ENCODE measurements at places on chromosomes 5 and 9. TPM values are rescaled to one million over a fixed set of nuclear protein-coding genes. Genes with fewer than 3 reads are reported as not detected.

The PCDHB11 gene
- 6.3 TPM for polyA plus RNA-seq

The SMIM33 gene
- not detected for polyA plus RNA-seq

The TAF11L5 gene
- not detected for polyA plus RNA-seq

The STARD4 gene
- 28.3 TPM for polyA plus RNA-seq

The PCDHAC1 gene
- 0.09 TPM for polyA plus RNA-seq

The C7 gene
- polyA plus RNA-seq, result 175 TPM

The SLC6A19 gene
- 56.1 TPM for polyA plus RNA-seq

The OR1J2 gene
- not detected for polyA plus RNA-seq

The WDR41 gene
- 66.1 TPM for polyA plus RNA-seq

The CLPTM1L gene
- polyA plus RNA-seq, result 129 TPM

DNA sequence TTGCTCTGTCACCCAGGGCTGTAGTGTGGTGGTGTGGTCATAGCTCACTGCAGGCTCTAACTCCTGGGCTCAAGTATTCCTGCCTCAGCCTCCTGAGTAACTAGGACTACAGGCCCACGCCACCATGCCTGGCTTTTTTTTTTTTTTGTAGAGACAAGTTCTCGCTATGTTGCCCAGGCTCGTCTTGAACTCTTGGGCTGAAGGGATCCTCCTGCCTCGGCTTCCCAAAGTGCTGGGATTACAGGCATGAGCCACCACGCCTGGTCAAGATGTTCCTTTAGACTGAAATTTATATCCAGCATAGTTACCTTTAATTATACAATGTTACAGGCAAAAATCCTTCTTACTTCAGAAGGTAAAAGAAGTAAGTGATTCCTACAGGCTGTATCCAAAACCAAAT is 1.6 kb upstream of the DNAJC21 start:
- DNase-seq, result no peak

DNA sequence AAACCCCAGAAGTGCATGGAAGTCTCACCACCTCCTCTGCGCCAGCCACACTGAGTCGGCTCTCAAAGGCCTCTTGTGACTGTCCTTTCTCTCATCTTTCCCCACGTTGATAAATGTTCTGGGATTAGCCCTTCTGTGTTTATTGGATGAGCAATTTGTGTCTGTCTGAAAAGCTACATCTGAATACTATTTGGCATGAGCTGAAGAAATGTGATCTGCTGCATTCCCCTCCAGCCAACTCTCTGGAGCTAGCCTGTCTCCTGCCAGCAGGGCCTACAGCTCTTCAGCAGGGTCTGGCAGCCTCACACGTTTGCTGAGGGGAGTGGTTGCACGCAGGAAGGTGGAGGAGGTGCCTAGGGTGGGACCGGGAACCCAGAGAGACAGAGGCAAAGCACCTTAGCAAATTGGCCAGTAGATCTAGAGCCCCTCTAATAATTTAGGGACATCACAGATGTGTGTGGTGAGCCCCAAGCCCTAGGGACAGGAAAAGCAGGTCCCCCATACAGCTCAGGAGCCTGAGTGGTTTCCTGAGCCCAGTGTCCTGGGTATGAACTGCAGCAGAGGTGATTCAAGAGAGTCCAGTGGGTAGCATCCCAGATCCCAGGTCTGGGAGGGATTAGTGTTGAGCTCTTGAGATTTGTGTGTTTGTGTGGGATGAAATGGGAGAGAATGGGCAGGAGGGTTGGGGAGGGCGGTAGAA is 20.5 kb upstream of the B4GALT1 start:
- DNase-seq, result no peak

DNA sequence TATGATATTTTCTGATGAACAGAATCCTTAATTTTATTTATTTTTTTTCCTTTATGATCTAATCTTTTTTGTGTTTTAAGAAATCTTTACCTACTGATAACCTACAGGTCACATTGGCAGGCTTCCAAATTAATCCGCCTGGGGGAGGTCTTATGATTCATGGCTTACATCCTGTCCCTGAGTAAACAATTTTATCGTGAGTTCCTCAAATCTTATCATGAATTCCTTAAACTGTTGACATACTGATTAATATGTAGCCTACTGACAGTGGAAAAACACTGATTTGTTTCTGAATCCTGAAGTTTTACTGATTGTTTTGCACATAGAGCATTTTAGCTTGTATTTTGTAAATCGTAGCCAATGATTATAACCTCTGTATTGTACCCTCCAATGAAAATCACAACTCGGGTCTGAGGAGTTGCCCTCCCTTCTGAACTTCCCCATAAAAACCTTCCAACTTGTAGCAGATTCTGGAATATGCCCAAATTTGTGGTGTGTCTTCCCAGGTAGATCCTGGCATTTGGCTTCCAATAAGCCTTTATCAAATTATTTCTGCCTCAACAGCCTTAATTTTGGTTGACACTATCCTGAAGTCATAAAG is 105.6 kb downstream of the VCAN start:
- DNase-seq, result no peak

DNA sequence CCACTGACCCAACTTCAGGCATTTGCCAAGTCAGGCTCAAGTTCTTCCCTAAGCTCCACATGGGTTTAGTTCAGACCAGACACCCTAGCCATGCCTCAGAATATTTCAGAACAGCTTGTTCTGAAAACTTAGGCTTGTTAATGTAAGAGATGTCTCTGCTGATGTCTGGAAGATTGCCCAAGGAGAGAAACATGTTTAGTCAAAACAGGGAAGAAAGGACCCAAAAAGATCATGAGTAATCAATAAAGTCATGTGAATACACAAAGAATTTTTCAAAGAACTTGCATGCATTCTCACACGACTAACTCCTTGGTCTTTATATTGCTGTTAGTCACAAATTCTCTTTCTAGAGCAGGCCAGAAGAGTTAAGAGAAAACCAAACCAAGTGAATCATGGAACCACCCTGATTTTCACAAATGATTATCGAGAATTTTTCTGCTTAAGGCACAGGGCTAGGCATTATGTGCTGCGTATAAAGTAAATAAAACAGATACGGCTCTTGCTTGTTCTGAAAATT is 158.1 kb upstream of the HMHB1 start:
- no peak for DNase-seq

DNA sequence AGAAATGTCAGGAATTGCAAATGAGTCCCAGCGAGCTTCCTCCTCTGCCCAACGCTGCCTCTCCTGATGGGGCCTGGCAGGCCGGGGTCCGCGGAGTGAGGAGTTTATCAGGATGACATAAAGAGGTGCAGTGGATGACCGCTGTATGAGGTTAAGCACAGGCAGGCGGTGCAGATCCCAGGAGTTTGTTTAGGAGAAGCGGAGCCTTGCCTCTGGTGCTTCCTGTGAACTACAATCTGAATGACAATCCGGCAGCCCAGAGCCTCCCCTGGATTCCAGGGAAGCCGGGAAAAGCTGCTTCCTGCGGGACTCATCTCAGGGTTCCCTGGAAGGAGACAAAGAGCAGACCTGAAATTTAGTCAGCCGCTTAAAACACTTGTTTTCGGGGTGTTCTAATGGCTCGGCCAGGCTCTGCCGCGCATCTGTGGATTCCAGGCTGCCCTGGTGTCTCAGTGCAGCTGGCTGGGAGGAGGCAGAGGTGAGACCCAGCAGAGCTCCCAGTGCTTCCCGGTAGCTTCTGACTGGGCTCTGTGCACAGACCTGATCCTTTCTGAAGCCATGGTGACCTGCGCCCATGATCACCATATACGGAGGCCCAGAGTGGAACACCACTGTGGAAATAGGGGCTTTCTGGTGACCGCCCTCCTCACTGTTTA is 69.8 kb upstream of the IRX4 start:
- no peak for DNase-seq

DNA sequence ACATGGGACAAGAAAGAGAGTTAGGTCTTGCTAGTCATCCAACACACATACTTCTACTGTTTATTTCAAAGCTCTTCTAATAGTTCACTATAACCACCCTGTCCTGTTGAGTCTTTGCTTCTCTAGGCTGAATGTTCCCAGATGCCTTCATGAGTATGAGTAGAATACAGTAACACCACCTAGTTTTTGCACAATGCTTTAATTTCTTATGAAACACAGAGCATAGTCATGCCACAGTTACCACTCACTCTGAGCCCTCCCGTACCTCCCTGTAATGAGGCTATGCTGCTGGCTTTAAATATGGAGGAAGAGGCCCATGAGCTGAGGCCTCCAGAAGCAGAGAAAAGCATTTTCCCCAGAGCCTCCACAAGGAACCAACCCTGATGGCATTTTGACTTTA is 75.0 kb upstream of the SLC1A3 start:
- DNase-seq, result no peak

GRCh38 chr5:22985446-22985845 is 132.3 kb upstream of the CDH12 start:
- no peak for DNase-seq

DNA sequence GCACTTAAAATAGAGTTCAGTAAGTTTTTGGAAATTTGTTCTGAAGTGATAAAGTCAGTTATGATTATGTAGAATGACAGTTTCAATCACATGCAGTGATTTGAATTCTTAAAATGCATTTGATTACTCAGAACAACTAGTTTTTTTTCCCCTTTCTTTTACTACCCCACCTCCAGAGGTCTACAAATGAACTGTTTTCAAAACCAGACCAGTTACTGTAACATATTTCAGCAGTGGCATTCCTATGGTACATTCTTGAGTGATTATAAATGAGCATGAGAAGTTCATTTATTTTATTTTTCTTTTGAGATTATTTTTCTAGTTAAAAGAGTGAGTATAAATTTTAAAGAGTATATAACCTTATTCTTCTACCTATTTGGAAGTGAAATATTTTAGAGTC is 71.6 kb downstream of the NNT start:
- no peak for DNase-seq

DNA sequence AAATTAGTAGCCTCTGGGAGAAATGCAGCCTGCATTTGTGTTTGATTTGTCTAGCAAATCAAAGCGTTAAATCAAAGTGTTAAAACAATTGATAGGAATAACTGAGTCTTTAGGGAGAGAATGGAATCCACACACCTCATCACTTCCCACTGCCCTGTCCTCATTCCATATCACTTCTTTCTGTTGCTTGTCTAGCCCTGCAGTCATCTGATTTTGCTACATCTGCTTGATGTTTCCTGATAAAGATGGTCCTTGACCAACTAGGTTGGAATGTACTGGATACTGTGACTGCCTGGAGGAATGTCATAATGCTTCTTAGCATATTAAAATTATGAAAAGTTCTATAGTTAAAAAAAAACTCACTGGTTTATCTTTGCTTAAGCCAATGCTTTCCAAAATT is 119.9 kb downstream of the DOCK2 start:
- DNase-seq, result no peak

GRCh38 chr9:33139421-33140228 is 27.5 kb downstream of the B4GALT1 start:
- no peak for DNase-seq

DNA sequence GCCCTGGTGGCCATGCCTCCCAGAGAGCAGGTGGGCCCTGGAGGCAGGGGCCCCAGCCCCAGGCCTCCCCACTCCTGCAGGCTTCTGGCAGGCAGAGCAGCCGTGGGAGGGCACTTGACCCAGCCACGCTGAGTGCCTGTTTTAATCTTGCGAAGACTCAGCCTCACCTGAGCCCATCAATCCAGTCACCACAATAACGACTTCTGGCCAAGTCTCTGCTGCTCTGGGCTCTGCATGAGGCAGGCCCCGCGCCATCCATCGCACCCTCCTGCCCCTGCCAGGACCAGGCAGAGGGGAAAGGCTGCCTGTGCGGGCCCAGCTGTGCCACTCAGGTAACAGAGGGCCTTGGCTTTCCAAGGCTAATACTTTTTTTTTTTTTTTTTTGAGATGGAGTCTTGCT is 32.8 kb downstream of the RASGEF1C start:
- no peak for DNase-seq

DNA sequence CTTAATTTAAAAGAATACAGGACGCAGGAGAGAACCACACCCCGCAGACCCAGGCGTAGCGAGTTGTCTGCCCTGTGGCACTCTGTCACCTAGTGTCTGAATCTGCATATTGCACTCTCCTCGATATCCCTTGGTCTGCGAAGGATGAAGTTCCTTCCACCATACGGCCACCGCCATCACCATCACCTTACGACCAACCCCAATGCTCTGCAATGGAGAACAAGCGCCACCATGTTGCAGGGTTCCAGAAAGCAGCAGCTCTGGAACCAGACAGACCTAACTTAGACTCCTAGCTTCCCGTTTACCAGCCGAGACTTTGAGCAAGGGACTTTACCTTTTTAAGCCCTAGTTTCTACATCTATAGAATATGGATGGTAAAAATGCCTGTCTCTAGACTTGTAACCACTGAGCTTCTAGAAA is 77.4 kb upstream of the DMRT1 start:
- peak; percentile 27 for DNase-seq

DNA sequence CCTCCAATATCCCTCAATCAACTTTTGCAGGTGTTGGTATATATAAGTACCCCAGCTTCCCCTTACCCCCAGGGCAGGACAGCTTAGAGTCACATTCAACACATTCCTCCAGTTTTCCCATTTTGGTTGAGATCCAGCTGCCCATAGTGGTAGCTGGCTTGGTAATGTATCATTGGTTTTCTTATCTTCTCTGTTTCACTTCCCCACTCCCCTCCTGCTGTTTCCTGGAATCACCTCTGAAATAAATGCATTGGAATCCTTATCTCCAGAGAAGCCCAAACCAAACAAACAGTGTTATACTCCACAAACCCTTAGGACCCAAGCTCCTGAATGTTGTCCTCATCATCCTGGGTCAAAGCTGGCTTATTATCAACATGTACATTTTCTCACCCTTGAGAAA is 184.8 kb downstream of the TMEM38B start:
- no peak for DNase-seq

DNA sequence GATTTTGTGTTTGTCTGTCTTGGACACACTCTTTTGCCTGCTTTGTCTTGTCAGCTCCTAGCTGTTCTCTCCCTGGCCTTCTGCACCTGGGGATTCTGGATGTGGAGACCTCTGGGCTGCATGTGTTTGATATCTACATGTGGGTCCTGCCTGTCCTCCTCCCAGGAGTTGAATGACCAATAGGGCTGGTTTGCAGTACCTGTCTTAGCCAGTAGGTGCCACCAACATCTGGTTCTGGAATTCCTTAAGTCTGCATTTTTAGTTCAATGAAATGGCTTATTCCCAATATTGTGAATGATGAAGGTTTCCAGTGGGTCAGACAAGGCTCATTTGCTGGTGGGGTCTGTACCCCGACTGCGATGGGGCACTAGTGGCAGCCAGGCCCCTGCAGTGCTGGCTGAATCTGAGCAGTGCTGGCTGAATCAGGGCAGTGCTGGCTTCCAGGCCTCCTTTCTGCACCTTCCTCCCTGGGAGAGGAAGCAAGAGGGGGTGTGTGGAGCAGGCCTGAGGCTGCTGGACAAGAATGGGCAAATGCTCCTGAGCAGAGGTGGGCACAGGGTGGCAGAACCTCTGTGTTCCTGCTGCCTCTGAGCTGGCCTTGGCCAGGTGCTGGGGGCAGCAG is 73.3 kb downstream of the RXRA start:
- no peak for DNase-seq

DNA sequence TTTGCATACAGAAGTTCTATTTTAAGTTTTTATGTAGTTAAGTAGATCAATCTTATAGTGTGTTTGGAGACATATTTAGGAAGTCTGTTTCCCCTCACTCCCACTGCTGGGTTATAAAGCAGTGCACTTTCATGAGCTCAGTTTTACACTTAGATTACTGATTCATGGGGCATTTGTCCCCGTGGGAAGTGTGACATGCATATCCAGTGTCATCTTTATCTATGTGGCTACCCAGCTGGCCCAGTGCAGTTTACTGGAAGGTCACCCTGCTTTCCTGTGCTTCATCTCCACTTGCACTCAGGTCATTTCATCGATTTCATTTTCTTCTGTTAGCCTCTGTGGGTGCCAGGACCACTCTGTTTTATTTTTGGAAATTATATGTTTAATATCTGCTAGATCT is 49.1 kb downstream of the ADCY2 start:
- no peak for DNase-seq

- DNase-seq, result peak; percentile 72
Measured at GRCh38 chr5:2751592-2752021, at the start of gene IRX2. Gene IRX2, minus strand, starts transcription at chr5:2751677. Its CDS starts 264 bp downstream, at chr5:2751413.
